Eye (tissue), 1 donor: ENCODE measurements at places on chromosomes 2 and 18.

DNA sequence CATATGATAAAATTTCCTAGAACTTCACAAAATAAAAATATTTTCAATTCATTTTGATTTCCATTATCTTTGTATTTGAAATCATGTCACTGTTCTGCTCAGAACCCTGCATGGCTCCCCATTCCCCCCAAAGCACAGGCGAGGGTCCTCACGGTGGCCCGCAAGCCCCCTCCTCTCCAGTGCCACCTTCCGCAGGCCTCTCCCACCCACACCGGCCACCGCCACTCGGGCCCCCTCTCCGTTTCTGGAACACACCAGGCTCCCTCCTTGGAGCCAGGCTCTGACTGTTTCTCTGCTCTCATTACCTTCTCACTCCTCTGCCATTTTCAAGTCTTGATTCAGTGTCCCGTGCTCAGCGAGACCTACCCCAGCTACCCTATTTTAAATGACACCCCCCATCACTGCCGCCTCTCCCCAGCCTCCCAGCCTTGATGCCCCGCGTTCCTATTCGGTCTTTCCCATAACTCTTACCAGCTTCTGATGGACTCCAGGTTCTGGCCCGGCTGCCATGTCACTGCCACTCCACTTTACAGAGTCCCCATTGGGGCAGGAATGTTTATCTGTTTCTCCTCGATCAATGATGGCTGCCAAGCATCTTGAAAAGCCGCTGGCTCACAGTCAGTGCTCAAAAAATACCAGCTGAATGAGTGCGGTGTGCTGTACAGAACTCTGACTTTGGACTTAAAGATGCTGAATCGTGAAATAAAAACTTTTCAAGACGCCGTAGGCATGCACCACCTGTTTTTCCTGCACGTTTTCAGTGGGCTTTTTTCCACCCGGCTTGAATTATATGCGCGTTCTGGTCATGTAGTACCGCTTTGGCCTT lies 201.0 kb downstream of the GBX2 start:
- DNase-seq, result no peak

DNA sequence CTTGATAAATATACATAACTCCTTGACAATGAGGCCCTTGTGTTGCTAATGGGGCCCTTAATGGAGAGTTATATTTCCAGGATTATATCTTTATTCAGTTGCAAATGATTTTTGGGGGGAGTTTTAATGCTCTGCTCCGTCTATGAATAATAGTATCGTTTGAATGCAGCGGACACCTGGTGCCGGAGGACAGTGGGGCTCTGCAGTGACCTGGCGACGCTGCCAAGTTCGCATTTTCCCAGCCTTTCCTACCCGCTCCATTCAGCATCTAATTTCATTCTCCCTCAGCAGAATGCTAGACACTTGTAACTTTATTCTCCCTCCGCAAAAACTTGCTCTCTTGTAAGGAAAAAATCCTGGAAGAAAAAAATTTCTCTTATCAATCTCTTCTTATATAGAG lies 257.6 kb upstream of the SALL3 start:
- DNase-seq, result no peak

DNA sequence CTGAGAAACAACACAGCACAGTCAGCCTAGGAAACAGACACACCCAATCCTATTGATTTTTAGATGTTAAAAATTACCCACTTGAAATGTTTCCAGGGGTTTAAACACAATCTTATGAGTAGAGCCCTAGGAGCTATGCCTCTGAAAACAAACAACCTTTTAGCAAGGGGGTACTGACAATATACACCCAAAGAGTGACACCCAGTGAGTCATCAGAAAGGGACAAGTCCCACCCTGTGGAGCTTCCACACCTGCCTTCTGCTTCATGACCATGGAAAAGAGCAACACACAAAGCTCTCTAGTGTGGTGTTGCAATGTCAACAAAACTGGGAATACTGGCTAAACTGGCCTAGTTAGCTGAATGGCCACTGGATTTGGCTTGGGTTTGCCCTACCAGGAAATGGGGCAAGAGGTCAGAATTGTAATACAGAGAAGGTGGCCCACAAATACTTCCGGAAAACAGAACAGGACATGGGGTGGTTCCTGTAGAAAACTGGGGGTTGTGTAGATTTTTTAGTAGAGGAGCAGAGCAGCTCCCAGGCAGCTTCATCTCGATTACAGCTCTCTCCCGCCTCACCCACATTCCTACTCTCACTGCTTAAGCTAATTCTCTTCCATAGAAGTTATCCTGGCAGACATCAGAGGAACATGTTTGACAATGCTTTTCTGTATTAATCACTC lies 98.2 kb downstream of the GAREM1 start:
- DNase-seq, result no peak

DNA sequence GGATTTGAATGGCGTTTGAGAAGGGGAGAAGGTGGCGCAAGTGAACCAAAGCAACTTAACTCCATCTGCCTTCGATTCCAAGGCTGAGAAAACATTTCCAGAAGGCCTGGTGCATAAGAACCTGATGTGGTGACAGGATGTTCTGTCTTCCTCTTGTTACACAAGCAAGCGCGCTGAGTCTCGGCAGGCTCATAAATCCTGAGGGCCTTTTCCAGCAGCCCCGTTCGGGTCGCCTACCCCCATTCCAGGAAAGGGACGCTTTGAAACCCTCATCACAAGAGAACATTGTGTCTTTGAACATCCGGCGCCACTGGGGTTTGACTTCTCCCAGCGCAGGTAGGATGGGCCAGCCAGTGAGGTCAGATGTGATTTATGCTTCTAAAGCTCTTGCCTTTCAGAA lies 403.5 kb downstream of the SETBP1 start:
- no peak for DNase-seq

GRCh38 chr2:121816797-121817196 lies 61.3 kb downstream of the TSN start:
- no peak for DNase-seq

GRCh38 chr2:24825883-24826772 lies 32.9 kb downstream of the CENPO start:
- no peak for DNase-seq

GRCh38 chr2:236960531-236960930 lies 125.2 kb upstream of the COPS8 start:
- no peak for DNase-seq

GRCh38 chr2:164644036-164644700 lies 22.9 kb upstream of the GRB14 start:
- peak; percentile 37 for DNase-seq

GRCh38 chr2:240620859-240621258 lies 4.4 kb upstream of the GPR35 start:
- no peak for DNase-seq

- DNase-seq, result no peak
Measured at GRCh38 chr18:35415511-35416073, 38.5 kb upstream of the ZNF396 start.
